NCI-H2081 (cell line): ENCODE measurements at places on chromosomes 6 and 20.

DNA sequence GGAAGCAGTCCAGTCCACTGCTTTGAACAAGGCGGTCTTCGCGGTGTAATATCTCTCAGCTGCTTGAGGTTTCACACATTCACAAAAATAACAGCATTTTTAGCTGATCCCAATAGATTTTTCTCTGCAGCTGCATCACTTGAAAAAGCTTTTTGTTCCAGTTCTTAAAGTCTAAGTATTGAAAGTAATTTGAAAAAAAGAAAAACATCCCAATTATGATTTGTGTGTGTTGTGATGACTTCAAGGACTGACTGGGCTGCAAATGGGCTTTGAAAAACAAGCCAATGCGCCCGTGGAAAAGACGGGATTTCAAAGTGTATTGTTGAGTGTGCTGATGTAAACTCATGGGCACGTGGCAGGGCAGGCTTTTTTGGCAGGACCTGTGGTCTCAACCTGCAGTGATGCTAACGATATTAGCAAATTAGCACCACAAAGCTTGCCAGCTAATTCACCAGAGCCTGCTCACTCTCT lies 151.1 kb downstream of the TMEM242 start:
- DNase-seq: no peak

DNA sequence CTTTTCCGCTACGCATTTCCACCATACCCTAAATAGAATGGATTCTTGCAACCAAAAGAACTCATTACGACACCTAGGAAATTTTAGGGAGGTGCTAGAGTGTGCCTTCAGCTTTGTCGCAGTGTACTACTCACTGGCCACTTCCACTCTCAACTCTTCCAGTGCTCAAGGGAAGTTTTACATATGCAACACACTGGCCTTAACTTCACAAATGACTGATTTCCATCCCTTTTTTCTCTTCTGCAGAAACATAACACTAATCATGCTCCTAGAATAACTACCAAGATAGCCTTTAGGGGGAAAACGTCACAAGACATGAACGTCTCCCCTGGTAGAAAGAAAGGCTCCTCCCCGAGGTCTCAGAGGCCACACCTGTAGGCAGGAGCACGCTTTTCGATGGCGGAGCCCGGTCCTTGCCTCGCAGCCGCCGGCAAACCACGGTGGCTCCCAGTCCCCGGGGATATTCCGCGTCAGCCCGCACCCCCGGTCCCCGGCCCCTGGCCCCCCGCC lies 584 bp downstream of the LYRM4 start:
- DNase-seq: peak; percentile 74

- no peak for DNase-seq
Observed at GRCh38 chr6:43708860-43709653, 21.5 kb upstream of the MRPS18A start.

GRCh38 chr20:48052475-48052835 lies 267.2 kb upstream of the SULF2 start:
- peak; percentile 52 for DNase-seq

DNA sequence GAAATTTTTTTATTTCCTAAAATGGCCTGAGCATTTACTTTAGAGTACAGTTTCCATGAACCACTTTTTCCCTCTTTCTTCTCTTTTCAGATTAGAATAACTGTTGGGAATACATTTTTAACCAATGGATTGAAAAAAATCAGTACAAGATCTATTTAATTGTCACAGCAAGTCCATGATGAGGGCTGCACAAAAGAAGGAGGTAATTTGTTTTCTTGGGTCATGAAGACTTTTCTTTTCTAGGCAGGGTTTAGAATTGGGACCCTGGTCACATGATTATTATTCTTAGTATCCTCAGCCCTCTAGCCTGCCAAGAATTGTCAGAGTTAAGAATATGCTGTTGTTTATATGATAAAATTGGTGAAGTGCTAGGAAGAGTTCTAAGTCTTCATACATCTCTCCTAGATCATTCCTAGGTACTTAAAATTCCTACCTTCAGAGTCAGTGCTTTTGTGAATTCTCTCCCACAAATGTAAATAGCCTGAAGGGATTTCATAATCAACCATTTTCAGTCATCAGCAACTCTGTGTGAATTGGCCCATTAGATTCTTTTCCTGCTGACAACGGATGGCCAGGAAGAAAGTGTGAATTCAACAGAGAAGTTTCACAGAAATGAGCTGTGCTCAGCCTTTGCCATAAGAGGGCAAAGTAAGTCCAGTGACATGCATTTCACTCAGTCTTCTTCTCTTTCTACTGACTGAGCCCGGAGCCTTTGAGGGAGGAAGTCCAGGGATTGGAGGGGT lies 32.4 kb upstream of the TPBG start:
- peak; percentile 9 for DNase-seq

DNA sequence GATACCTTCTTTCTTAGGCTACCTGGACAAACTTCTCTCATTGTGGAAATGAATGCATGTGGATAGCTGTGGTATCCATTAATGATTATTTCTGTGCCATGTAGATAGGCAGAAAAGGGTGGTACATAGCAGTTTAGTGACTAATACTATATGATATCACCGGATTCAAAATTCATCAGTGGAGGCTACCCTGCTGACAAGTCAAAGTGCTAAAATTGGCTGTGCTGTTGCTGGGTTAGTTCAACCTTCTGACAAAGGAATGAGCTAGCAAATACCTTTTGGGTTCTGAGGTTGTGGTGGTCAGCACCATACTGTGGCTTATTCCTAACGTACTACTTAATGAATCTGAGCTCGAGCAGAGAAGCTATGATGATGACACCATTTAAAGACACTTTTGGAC lies 109.1 kb downstream of the TFAP2B start:
- DNase-seq: no peak

DNA sequence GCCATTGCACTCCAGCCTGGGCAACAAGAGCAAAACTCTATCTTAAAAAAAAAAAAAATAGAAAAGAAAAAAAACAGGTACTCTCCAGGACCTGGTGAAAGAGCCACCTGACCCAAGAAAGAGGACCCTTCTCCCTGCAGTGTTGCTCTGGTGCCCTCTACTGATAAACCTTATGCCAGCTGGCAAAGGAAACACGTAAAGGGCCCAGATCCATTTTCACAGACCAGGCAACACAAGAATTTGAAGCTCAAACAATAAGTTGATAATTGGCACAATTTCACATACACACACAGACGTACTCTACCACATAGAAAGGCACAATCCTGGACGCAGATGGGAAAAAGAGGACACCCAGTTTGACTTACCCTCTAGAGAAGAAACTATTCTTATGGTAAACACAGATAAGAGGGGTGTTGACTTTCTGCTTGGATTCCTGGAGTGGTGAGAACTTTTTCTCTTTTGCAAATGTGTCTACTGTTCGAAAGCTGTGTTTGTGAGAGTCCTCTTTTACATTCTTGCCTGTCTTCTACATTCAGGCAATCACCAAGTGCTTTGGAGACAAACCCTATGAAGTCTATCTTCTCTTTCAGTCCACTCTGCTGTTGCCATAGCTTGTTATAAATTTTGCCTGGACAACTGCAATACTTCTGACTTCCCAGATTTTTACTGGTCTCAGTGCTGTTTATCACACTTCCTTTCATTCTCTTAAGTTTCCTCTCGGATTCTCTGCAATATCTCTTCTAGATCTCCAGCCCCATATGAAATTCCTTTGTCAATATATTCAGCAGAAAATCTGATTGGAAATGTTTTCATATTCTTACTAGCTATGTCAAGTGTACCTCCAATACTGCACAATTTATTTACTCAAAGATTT lies 6.4 kb upstream of the SNRPB start:
- no peak for DNase-seq

- no peak for DNase-seq
Observed at GRCh38 chr6:3545156-3545555, 88.3 kb upstream of the SLC22A23 start.

DNA sequence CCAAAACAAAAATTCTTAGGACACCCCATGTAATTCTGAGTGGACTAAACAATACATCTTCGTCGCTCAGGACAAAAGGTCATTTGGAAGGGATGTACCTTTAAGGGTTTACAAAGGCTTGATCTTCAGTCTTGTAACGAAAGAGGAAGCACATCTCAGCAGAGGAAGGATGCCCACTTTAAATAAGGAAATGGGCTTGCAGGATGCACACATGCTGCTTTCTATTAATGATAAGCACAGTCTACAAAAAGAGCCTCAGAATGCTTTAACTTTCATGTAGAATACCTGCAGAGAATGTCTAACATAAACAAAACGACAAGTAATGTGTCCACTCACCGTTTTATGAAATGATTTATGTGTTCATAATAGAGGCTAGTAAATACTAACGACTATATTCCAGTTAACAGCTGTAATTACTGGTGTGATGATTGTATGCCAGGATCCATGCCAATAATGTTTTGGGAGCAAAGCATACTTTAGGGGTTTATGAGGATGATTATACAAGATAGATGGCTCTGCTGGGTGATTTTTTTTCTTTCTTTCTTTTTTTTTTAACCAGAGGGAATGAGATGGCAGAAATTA lies 216.9 kb downstream of the GMDS start:
- peak; percentile 85 for DNase-seq

DNA sequence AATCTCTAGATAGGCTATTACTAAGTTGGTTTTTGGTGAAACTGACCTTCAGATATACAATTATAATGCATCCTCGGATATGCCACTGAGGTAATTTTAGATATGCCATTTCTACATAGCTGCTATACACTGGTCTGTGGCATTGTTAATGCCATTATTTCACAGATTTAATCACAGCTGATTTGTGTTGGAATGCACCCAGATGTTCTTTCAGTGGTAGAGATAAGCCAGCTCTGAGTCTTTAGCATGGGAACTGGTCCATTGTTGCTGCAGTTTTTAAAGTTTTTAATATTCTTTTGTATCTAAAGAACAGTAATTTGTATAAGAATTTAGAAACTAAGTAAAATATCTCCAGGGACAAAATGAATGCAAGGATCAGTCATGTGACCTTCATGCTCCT lies 6.8 kb downstream of the TMX4 start:
- no peak for DNase-seq

DNA sequence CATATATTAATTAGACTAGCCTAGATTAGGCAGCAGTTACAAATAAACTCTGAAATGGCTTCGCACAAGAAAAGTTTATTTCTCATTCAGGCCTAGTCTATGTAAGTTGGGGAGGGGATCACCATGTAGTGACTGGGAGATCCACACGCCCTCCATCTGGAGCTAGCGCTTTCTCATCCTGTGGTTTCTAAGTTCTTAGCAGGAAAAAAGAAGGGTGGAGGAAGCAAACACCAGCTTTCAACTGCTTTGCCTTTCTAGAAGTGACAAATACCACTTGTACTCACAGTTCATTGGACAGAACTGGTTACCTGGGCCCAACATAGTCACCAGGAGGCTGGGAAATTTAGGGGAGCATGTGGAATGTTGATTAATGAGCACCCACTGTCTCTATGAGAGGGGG lies 46.6 kb downstream of the NDUFAF5 start:
- DNase-seq: no peak

DNA sequence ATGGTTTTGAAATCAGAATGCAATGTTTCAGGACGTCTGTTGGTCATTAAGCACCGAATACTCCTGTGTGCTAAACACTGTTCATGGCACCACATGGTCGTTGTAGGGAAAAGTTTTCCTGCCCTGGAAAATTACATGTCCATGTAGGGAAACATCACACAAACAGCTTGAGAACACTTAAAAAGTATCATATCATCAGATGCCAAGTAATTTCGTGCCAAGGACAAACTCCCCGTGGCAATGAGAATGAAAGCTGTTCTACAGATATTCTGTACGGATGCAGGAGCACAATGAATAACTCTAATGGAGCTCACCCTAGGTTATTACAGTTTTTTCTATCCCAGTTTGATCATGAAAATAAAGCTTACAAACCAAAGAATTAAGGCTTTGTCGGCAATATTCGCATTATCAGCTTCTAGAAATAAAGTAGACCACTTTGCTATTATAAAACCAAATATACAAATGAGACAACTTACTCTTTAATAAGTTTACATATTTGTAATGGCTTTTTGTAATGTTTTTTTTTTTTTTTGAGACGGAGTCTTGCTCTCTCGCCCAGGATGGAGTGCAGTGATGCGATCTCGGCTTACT lies 4.6 kb upstream of the DST start:
- no peak for DNase-seq

GRCh38 chr6:44071670-44072451 lies 55.4 kb downstream of the MRPL14 start:
- DNase-seq: no peak

- no peak for DNase-seq
Observed at GRCh38 chr20:25046181-25046641, 11.7 kb downstream of the ACSS1 start.

GRCh38 chr6:36769676-36770499 lies 69.4 kb downstream of the CPNE5 start:
- DNase-seq: no peak

- no peak for DNase-seq
Observed at GRCh38 chr6:47362857-47363461, 53.3 kb upstream of the TNFRSF21 start.

DNA sequence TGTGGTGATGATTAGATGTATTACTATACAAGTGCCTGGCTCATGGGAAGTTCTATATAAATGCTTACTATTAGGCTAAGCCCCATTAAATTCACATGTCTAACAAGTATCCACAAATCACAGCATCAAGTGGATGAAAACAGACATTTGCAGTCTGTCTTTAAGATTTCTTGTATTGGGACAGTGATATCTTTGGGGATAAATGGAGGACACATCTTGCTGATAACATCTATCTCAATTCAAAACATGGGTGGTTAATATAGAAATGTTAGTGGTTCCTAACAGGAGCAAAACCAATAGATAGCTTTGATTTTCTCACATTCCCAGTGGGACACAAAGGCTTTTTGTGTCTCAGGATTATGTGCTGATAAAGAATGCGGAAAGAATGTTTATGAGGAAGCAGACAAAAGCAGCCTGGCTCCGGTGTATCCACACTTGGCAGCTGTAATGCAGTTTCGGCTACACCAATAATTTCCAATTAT lies 29.3 kb downstream of the PTPRK start:
- no peak for DNase-seq

- no peak for DNase-seq
Observed at GRCh38 chr6:111875741-111876140, 2.5 kb upstream of the FYN start.

GRCh38 chr6:158619922-158620801 lies 24.4 kb downstream of the DYNLT1 start:
- DNase-seq: no peak

- DNase-seq: no peak
Observed at GRCh38 chr20:58718729-58719128, 26.1 kb downstream of the NPEPL1 start.

- DNase-seq: no peak
Observed at GRCh38 chr20:49542514-49542991, 25.4 kb downstream of the PTGIS start.

GRCh38 chr6:170206317-170206621 lies 84.6 kb downstream of the DLL1 start:
- no peak for DNase-seq

- no peak for DNase-seq
Observed at GRCh38 chr6:106377061-106377540, 16.6 kb downstream of the CRYBG1 start.

GRCh38 chr20:4937407-4938319 lies 63.6 kb downstream of the SLC23A2 start:
- DNase-seq: peak; percentile 92

- no peak for DNase-seq
Observed at GRCh38 chr20:19074828-19075516, 137.5 kb upstream of the SLC24A3 start.
